ENCODE measurements at places on chromosomes 6 and 20.

DNA sequence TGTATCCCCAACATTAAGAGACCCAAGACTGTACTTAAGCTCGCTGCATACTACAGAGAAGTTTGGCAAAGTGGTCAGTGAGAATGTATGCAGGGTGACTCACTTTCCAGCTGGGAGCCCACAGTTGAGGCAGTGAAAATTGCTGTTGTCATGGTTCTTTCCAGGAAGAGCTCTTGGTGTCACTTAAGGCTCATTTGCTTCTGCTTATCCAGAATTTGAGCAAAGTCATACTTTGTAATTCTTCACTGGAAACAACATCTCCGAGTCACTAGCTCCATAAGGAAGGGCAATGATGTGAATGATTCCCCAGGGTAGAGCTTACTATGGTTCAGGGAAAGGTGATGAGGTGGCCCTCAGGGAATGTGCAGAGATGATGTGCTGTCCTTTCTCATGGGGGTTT lies 65.4 kb upstream of the FBXL4 start:
- DNase-seq, result no peak

GRCh38 chr6:18062733-18063132 lies 59.7 kb downstream of the NHLRC1 start:
- no peak for DNase-seq

DNA sequence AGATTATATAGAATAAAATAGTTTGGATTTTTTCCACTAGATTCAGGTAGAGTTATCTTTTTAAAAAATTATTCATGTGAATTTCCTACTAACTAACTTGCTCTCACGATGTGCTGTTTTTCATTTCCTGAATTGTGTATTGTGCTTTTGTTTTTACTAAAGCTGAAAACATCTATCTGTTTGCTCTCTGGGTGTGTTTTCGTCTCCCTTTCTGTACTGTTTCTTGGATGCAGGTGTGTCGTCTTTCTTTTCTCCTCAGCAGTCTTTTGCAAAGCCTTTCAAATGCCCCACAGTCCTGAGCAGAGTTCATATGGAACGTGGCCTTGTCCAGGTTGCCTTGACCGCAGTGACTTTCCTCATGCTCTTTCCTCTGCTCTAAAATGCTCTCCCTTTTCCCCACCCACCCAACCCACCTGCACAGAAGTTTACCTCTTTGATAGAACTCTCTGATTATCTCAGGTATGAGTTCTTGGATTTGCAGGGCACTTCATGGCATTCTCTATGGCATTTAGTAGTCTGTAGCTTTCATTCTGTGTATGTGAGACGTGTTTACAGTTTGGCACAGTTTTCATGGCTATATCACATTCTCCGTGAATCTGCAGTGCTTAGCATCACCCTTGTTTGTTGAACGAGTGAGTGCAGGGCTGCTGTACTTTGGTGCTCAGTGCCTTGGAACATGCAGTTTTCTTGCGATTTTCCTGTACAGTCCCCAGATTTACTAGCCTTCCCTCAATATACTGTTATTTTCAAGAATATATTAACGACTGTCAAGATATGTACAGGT lies 77.1 kb downstream of the FARS2 start:
- DNase-seq, result no peak

DNA sequence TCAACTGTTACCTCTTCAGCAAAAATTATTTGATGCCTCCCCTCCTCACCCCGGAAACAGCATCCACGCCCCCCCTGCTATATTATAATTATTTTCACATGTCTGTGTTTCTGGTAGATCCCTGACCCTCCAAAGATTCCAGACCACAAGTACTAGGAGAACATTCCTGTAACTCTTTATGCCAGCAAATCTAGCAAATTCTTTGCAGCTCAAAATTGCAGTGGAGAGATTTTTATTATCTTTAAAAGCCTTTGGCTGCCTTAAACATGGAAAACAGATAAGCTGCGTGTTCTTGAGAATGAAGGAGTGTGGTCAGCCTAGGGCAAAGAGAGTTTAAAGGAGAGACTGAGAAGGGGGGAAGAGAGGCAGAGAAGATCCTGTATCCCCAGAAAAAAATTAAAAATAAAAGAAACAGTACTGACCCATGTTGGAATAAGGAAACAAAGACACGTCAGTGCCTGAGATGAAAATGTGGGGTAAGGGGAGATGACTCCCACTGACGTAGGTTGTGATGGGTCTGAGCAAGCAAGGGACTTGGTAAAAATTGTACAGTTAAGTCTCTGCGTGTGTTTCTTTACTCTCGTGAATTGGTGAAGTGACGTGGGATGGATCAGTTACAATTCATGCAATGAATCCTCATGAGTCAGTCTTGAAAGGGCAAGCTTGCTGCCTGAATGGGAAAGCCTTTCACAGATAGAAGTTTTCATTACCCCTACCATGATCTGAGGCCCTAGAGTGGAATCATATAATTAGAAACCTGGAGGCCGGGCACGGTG lies 8.3 kb downstream of the ID4 start:
- DNase-seq, result no peak

DNA sequence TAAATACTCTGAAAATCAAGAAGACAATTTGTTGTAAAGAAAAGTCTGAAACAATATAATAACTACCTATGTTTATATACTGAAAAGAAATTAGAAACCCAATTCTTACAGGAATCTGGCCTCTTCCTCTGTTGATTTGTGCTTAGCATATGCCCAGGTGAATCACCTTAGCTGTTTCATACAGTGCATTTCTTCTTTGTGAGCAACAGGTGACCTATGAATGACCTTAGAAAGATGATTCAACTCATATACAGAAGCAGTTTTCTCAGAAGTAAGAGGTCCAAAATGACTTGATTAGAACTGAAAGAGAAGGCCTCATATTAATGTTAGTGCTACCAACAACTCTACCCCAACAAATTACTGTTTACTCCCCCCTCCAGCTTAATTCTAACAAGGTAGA lies 419.5 kb upstream of the ID4 start:
- DNase-seq, result no peak

DNA sequence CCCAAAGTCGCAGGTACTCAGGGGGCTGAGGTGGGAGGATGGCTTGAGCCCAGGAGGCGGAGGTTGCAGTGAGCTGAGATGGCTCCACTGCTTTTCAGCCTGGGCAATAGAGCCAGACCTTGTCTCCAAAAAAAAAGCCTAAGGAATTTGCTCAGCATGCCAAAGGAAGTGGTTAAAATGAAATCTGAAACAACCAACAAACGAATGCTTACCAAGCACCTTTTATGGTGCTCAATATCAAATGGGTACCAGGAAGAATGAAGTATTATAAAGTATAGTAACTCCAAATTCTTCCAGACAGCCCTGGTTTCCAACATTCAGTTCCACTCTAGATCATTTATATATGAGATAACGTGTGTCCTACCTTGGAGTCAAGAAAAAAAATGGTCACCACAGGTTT lies 14.0 kb downstream of the GMDS start:
- no peak for DNase-seq

- no peak for DNase-seq
Measured at GRCh38 chr6:136387316-136387715, 97.7 kb upstream of the BCLAF1 start.

GRCh38 chr6:10559522-10560152 lies 38.5 kb downstream of the GCNT2 start:
- DNase-seq, result no peak

GRCh38 chr6:136550045-136550329 lies 235 bp downstream of the MAP7 start:
- no peak for DNase-seq

- DNase-seq, result no peak
Measured at GRCh38 chr6:78231002-78231401, 578.2 kb downstream of the MEI4 start.

DNA sequence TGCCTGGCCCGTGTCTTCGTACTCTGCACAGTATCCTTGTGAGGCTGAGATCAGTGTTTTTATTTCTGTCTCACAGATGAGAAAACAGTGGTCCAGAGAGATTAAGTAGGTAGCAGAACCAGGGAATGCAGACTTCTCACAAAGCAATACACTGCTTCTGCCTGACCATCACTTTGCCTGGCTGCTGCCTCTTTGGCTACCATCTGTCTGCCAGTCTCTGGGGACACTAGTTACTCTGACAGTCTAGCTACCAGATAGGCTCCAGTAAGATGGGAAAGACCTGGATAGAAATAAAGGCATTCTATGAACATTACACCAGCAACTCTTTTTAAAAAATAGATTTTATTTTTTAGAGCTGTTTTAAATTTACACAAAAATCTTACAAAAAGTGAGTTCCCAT lies 96.9 kb downstream of the PHACTR3 start:
- DNase-seq, result no peak

Data from stimulated activated CD8-positive, alpha-beta memory T cell treated with anti-CD3 and anti-CD28 coated beads, Interleukin-7, amount 100 ng/mL, for 48 hours (primary cell).